GM23248 (cell line): ENCODE measurements at places on chromosomes 13 and 19. TPM values are rescaled to one million over a fixed set of nuclear protein-coding genes. Genes with fewer than 3 reads are reported as not detected.

The ATXN8OS gene
- not detected in 2 replicates for total RNA-seq

The KLK4 gene
- not detected in 2 replicates for total RNA-seq

GRCh38 chr19:33335446-33335845 is 33.1 kb upstream of the CEBPA start:
- DNase-seq, result no peak

The KASH5 gene
- total RNA-seq, result not detected in 2 replicates

- DNase-seq, result no peak
Measured at GRCh38 chr13:85261757-85262346, 537.4 kb downstream of the SLITRK6 start.

The PROZ gene
- not detected in 2 replicates for total RNA-seq

DNA sequence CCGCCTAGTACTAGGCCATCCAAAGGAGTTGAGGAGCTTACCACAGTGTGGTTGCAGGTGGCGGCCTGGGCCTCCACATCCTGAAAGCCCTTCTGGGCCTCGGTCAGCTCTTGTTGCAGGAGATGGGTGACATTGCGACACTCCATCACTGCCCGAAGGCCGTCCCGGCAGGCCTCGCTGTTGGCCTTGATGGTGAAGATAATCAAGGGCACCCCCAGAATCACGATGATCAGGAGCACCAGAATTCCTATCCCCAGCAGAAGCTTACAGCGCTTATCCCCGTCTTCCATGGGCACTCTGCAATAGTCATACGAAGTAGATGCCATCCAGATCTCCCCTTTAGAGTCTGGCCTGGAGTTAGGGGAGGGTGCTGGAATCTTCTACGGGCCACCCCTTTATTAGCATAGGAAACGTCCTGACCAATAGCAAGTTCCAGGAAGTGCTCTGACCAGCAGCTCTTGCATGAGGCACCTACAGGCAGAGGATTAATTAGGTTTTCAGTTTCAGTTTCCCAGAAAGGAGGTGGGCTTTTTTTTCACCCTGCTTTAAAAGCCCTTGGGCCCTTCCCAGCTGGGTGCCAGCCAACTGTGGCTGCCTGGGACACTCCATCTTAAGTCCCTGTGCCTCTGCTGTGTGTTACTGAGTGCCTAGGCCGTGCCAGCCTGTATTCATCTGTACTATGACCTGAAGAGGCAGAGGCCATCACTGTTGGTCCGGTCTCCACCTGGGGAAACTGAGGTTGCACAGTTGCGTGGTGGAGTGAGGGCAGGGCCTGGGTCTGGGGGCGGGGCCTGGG is at the start of gene BST2:
BST2 (minus strand) TSS at position 381 of the 796 bp plus-strand sequence; CDS start at position 326, 55 bp downstream.
- DNase-seq, result peak; percentile 31

The NR2F6 gene
- total RNA-seq, result 82.5 and 96.7 TPM in 2 replicates

DNA sequence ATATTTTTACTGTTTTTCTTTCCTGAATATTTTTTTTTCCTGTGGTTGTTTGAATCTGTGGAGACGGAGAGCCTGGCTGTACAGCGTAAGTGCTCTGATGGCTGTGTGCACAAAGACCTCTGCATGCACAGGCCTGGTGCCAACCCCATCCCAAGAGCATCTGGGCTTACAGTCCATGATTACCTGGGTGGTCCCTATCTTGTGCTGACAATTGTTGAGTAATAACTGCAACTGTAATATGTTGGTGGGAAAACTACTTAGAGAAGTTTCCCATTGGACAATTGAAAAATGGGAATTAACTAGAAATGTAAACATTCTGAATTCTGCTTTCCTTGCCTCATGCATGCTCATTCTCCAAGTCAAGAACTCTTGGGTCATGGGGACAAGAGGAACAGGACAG is 268.7 kb downstream of the SHISA2 start:
- DNase-seq, result no peak

GRCh38 chr19:52724701-52725514 is 9.9 kb downstream of the ZNF611 start:
- DNase-seq, result no peak

DNA sequence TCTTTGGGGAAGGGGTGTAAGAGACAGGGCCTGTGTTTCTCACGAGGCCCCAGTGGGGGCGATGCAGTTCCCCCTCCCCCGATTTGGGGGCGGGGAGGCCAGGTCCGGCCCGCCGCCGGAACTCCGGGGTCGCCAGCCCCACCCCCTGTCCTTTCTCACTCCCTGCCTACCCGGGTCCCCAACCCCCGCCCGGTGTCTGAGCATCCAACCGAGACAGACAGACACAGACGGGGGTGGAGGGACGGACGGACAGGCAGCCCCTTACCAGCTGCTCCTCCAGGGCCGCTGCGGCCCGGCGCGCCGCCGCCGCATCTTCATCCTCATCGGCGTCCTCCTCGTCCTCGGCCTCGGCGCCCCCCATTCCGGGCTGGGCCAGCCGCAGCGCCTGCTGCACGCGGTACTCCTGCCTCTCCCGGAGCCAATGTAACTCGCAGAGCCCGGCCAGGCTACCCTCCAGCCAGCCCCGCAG is 397 bp downstream of the DACT3 start:
- no peak for DNase-seq

The TRPC4 gene
- total RNA-seq, result 8.6 and 10.5 TPM in 2 replicates

DNA sequence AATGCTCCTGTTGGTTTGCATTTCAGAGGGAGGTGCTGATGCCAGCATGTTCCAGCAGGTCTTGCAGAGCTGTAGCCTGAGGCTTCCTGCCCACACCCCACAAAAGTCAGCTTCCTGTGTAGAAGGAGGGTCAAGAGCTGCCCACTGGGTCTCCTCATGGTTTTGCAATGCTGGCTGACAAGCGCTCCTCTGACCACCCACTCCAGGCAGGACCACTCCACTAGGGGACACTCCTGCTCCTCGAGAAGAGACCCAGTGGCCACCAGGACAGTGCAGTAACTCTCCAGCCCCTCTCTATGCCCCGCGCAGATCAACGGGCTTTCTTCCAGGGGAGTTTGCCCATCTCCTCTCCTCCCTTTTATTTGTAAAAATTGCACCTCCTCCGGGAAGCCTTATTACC is 72.9 kb upstream of the UQCRFS1 start:
- peak; percentile 16 for DNase-seq

GRCh38 chr13:76148926-76149325 is 512.8 kb downstream of the LMO7 start:
- DNase-seq, result peak; percentile 87

The NCR1 gene
- not detected in 2 replicates for total RNA-seq

DNA sequence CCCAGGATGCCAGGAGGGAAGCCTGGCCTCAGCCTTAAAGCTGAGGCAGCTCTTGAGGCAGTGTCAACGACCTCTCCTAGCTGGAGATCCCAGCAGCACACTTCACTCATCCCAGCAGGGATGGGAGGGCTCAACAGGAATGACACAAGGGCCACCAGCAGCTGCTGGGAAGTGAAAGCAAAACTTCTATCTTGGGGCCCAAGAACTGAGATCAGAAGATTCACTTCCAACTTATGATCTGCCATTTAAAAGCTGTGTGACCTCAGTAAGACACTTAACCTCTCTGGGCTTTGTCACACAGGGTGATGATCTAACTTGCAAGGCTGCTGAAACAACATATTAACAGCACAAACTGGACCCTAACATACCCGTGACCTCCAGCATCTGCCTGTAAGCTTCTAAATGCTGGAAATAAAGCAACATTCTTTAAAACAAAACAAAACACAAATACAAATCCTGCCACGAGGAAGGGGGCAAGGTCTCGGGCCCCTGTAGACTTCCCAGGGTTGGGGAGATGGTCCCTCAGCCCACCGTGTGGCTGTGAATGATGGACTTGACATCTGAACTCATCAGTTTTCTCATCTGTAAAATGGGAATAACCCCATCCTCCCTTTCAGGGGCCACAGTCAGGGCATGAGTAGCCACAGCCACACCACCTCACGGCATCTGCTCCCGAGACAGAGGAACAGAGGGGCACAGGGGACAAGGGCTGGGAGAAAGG is 22.7 kb downstream of the ELL start:
- DNase-seq, result no peak

DNA sequence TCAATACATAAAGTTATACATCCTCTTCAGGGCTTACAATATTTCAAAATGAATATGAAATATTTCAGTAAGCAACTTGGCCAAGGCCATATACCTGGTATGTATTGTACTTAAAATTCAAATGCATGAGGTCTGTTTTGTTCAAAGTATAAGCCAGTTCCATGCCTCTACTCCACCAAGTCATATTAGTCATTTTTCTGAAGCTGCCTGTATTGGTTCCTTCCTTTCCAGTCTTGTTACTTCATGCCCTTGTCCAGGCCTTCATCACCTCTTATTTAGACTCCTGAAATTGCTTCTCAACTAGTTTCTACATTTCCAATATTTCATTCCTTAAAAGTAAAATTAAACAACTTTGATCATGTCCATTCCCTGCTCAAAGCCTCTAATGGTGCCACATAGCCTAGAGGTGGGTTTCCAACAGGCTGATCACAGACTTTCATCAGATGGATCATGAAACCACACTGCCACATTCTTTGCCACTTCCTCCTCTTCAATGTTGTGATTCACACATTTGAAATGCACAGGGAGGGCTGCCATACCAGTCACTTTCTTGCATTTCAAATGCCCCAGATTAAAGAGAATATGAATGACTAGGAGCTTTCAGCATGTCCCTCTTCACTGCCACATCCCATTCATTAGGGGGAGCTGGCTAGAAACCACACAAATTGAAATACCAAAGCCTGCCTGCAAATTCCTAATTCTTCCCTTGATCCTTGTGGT is 424.1 kb upstream of the DACH1 start:
- no peak for DNase-seq

DNA sequence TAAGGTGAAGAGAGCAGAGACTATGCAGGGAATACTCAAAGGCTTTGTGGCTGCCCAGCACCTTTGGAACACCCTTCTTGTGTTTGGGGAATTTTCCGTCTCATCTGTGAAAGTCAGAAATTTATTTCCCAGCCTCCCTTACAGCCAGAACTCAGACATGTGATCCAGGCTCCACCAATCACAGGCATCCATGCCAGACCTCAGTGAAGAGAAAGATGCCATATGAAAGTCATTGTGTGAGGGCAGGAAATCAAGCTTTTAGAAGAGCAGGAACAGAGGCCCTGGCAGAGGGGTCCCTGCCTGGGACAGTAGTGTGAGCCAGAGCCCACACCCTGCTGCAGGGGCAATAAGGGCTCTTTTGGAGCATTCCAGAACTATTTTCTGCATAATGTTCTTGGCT is 12.1 kb downstream of the CCDC70 start:
- DNase-seq, result no peak

The GGACT gene
- 1.6 and 2.8 TPM in 2 replicates for total RNA-seq

The CD320 gene
- total RNA-seq, result 55.8 and 65.8 TPM in 2 replicates

The IGFL2 gene
- not detected in 2 replicates for total RNA-seq

- no peak for DNase-seq
Measured at GRCh38 chr13:42061943-42062342, 13.5 kb downstream of the DGKH start.

GRCh38 chr13:83350569-83350968 is 531.7 kb downstream of the SLITRK1 start:
- DNase-seq, result peak; percentile 82

The CALR3 gene
- not detected in 2 replicates for total RNA-seq

The SLC25A41 gene
- not detected in 2 replicates for total RNA-seq

The INAFM1 gene
- 2.9 and 5.2 TPM in 2 replicates for total RNA-seq

The CAMSAP3 gene
- total RNA-seq, result not detected in 2 replicates

The ZGLP1 gene
- total RNA-seq, result 1.8 and 2.5 TPM in 2 replicates

GRCh38 chr13:20473139-20473538 is 52.5 kb downstream of the CRYL1 start:
- DNase-seq, result no peak

- DNase-seq, result no peak
Measured at GRCh38 chr13:51827254-51827653, 17.7 kb downstream of the TMEM272 start.

DNA sequence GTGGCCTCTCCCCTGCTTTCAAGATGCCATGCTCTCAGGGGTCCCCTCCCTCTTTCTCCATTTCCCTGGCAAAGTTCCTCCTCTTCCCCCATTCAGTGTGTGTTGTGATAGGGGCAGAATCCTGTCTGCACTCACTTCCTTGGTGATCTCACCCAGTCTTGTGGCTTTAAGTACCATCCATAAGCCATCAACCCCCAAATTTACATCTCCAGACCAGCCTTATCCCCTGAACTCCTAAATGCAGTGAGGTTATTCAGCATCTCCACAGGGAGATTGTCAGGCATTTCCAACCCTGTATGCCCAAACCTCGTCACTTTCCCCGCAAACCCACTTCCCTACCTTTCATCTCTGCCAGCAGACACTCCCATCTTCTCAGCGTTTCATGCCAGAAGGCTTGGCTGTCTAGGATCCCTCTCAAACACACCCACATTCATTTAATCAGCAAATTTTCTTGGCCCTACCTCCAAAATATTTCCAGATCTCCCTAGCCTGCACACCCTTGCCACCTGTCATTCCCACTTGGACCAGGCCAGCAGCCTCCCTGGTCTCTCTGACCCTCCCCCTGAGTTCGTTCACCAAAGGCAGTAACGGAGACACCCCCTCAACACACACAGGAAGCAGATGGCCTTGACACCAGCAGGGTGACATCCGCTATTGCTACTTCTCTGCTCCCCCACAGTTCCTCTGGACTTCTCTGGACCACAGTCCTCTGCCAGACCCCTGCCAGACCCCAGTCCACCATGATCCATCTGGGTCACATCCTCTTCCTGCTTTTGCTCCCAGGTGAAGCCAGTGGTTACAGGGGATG is at the start of gene HCST:
HCST (plus strand) TSS at position 676 of the 808 bp plus-strand sequence; CDS start at position 741, 65 bp downstream.
- peak; percentile 81 for DNase-seq

GRCh38 chr13:113746143-113746525 is 12.9 kb upstream of the TMEM255B start:
- no peak for DNase-seq

DNA sequence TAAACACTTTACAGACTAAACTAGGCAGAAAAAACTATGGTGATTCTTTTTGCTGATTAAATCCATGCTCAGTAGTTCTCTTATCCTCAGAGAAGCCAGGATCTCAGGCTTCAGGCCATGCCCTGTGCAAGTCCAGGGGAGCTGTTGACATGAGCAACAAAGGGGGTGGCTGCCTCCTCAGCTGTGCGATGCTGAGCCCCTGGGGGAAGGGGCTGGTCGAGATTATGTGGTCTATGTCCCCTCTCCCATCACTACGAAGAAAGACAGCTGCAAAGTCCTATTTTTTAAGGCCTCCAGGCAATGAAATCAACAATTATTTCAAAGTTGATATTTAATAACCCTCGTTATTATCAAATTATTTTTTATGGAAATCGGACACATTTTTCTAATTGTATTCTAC is 37.0 kb downstream of the IRS2 start:
- no peak for DNase-seq

DNA sequence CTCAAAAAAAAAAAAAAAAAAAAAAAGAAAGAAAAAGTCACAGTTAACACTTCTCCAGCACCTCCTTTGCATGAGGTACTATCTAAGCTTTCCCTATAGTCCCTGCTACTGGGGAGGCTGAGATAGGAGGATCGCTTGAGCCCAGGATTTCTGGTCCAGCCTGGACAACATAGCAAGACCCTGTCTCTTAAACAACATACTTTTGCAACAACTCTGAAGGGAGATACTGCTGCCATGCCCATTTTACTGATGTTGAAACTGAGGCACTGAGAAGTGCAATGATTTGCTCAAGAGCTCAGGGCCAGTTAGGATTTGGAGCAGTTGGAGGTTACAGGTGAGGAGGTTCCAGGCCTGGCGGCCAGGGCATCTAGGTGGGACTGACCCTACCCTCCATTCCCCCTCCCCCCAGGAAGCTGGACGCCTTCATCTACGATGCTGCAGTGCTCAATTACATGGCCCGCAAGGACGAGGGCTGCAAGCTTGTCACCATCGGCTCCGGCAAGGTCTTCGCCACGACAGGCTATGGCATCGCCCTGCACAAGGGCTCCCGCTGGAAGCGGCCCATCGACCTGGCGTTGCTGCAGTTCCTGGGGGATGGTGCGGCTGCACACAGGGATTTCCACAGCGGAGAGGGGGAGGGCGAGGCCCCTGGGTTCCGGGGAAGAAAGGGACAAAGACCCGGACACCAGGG is 4.3 kb upstream of the GRWD1 start:
- no peak for DNase-seq

- no peak for DNase-seq
Measured at GRCh38 chr13:27896726-27897125, 23.1 kb upstream of the PDX1 start.

The URAD gene
- not detected in 2 replicates for total RNA-seq

The ZNF726 gene
- 0.89 and 4.8 TPM in 2 replicates for total RNA-seq
